ENCODE measurements at places on chromosomes 7 and 10.
A peak's percentile ranks its signal among the peaks of the same experiment; 100 is the strongest.

DNA sequence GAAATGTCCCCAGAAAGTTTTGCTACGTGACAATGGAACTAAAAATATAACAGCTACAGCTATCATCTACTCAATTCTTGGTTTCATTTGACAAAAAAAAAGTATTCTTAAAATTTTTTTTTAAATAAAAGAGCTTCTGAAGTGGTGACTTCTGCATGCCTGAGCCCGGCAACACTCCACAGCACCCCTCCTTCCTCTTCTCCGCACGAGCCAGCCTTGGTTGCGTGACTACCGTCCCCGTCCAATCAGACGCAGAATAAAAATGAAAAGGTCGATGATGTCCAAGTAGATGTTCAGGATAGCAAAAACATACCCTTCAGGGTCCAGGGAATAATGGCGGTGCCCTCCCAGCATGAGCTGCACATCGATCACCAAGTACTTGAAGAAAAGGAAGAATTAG lies 34.5 kb upstream of the GATAD1 start:
- no peak for DNase-seq
- no peak overlapping the region for H3K4me3 ChIP-seq
- H3K4me1 ChIP-seq: no peaks in the 10 kb centered on the region
- H3K27ac ChIP-seq: no peak overlapping the region

GRCh38 chr10:125120053-125120710 lies 40.2 kb downstream of the CTBP2 start:
- H3K4me3 ChIP-seq: no peak overlapping the region
- H3K4me1 ChIP-seq: no peaks in the 10 kb centered on the region
- no peak overlapping the region for H3K27ac ChIP-seq

DNA sequence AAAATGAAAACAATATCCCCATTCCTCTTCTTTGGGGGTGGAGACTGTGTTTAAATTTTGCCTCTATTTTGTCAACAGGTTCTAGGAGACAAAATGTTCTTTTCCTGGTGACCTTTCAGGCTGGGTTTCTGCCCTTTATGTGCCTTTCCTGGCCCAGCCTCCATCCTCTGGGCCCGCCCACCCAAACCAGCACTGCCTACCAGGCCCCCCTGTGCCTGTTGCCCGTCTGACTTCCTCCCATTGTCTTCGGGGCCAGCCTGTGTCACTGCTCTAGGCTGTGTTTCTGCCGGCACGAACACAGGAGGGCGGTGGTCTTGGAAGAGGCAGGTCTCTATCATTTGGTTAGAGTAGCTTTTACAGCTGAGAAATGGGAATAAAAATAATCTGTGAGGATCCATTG lies 13.9 kb downstream of the TSPAN14 start:
- peak; percentile 90 for DNase-seq
- H3K4me1 ChIP-seq: peaks cover 95% of the 10 kb centered on the region
- H3K27me3 ChIP-seq: no peaks in the 10 kb centered on the region
- peak overlapping the region; percentile 79 for H3K27ac ChIP-seq

DNA sequence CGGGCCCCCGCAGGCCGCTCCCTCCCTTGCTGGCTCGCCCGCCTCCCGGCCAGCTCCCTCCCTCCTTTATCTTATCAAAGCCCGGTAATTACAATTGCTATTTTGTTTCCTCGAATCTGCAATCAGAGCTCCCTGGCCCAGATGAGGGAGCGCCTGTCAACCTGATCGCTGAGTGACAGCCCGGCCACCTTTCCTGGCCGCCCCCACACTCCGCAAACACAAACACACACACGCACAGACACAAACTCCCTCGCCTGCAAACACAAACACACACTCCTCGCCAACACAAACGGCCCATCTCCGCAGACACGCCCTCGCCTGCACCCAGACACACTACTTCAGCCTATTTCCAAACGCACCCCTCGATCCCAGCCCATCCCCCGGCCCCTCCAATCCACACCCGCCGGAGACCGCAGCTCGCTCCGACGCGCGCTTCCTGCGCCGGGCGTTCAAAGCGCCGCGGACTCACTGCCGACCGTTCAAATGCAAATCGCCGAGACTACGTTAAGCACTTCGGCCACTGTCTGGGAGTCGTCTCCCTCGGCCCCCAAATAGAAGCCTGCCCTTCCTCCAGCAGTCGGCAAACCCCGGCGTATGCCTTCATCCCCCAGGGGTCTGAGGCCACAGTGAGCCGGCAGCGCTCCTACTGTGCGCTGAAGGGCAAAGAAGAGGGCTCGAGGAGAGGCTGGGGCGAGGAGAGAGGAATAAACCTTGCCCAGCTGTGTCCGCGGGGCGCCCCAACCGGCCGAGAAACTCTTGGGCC lies 3.0 kb upstream of the FGF8 start:
- H3K36me3 ChIP-seq: no peaks in the 10 kb centered on the region
- peak; percentile 43 for DNase-seq
- H3K4me3 ChIP-seq: no peak overlapping the region
- no peak overlapping the region for H3K27ac ChIP-seq
- peaks cover 40% of the 10 kb centered on the region for H3K27me3 ChIP-seq

GRCh38 chr7:106050746-106051117 lies 61.4 kb downstream of the SYPL1 start:
- no peaks in the 10 kb centered on the region for H3K4me1 ChIP-seq
- no peak overlapping the region for H3K27ac ChIP-seq
- peaks cover 21% of the 10 kb centered on the region for H3K27me3 ChIP-seq
- H3K36me3 ChIP-seq: no peaks in the 10 kb centered on the region

GRCh38 chr7:102230593-102230992 lies 56.1 kb upstream of the SH2B2 start:
- no peak overlapping the region for H3K27ac ChIP-seq
- H3K4me1 ChIP-seq: no peaks in the 10 kb centered on the region
- H3K36me3 ChIP-seq: peaks cover 6% of the 10 kb centered on the region

- no peaks in the 10 kb centered on the region for H3K4me1 ChIP-seq
- H3K27ac ChIP-seq: no peak overlapping the region
- DNase-seq: no peak
- no peak overlapping the region for H3K4me3 ChIP-seq
- H3K36me3 ChIP-seq: no peaks in the 10 kb centered on the region
These were observed 152.6 kb downstream of the XPNPEP1 start for GRCh38 chr10:109770663-109771062.

DNA sequence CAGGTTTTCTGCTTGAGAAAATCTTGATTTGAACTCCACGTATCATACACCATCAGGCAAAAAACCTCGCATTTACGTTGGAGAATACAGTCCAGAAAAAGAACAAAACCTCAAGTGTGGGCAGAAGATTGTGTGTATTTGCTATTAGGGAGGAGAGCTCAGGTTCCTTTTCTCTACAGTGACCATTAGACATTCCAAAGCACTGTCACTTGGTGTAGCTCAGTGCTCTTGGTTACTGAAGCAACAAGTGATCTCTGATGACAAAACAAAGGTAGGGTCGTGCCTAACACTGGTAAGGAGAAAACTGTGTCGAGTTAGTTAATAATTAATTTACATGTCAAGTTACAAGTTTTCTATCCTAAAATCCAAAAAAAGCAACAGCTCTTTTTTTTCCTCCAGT lies 72.6 kb downstream of the C1GALT1 start:
- H3K4me3 ChIP-seq: no peak overlapping the region
- H3K27me3 ChIP-seq: no peaks in the 10 kb centered on the region
- H3K27ac ChIP-seq: no peak overlapping the region
- no peaks in the 10 kb centered on the region for H3K4me1 ChIP-seq
- no peak for DNase-seq
- H3K36me3 ChIP-seq: no peaks in the 10 kb centered on the region

- H3K4me1 ChIP-seq: no peaks in the 10 kb centered on the region
- H3K27ac ChIP-seq: no peak overlapping the region
- no peak for DNase-seq
- no peaks in the 10 kb centered on the region for H3K27me3 ChIP-seq
- no peak overlapping the region for H3K4me3 ChIP-seq
These were observed 149.0 kb upstream of the STEAP4 start for GRCh38 chr7:88455696-88456095.

DNA sequence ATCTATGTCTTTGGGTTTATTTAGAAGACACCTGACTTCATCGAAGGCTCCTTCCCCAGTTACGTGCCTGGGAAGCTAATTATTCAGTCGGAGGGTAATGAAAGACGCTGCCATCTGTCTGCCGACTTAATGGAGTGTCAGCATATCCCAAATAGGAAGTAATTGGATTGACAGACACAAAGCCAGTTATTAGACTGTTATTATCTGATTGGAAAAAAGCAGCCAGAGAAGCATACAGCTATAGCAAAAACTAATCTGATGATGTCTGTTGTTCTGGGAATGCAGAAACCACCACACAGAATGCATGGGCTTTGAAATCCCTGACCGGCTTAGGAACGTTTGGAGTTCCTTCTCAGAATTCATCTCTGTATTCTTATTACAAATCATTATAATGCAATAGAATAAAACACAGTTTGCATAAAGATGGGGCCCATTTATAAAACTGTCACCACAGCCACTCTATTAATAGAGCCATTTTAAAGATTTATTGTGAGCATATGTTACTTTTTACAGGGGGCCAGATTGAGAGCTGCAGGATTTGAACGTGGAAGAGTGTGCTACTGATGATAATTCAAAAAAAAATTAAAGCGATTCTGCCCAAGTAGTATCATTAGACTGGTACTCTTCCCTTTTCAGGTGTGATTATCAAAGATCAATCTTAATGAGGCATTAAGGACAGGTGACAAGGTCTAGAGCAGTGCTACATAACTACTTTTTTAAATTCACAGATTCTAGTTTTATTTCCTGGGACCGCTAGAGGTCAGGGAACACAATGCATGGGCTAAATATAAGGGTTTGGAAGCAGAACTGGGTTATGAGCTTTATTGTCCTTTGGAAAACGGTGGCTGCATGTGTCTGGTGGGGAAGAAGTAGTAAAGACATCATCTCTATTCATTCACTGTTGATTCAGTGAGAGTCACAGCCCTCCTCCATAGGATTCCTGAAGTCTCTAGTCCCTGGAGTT lies 330.1 kb upstream of the LRGUK start:
- no peak for DNase-seq
- H3K27ac ChIP-seq: no peak overlapping the region
- H3K4me1 ChIP-seq: no peaks in the 10 kb centered on the region
- no peaks in the 10 kb centered on the region for H3K36me3 ChIP-seq

DNA sequence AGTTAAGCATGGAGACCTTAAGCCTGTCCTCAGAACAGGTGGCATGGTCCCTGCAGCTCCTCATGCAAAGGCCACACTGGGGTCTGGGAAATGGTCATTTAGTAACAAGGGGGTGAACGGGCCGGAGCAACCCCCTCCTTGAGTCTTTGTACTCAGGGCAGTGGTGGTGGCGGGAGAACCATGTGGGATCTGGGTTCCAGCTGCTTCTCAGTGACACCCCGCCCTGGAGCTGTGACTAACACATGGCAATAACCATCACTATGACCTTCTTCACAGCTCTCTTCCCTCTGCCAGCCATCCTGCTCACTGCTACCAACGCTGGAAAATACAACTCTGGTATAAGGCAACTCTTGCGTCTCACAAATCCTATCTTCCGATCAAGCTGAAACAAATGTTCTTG lies 203.4 kb upstream of the FRMD4A start:
- H3K36me3 ChIP-seq: peaks cover 22% of the 10 kb centered on the region
- H3K27ac ChIP-seq: no peak overlapping the region
- no peak for DNase-seq

DNA sequence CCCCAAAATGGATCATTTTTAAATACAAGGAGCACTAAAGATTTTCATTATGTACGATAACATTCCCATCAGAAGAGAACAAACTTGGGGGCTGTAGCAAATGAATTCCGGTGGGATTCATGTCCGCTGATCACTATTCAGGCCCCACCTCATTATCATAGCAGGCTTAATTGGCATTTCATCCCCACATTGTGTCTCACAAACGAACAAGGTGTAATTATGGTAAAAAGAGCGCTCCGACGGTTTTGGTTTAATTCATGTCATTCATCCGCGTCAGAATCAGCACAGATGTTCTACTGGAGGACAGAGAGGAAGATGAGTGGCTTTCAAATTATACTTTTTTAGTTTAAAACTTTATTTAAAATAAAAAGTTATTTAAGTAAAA lies 124.7 kb downstream of the MAD1L1 start:
- no peaks in the 10 kb centered on the region for H3K27me3 ChIP-seq
- no peak overlapping the region for H3K4me3 ChIP-seq
- no peak overlapping the region for H3K27ac ChIP-seq
- no peak for DNase-seq
- peaks cover 43% of the 10 kb centered on the region for H3K4me1 ChIP-seq

DNA sequence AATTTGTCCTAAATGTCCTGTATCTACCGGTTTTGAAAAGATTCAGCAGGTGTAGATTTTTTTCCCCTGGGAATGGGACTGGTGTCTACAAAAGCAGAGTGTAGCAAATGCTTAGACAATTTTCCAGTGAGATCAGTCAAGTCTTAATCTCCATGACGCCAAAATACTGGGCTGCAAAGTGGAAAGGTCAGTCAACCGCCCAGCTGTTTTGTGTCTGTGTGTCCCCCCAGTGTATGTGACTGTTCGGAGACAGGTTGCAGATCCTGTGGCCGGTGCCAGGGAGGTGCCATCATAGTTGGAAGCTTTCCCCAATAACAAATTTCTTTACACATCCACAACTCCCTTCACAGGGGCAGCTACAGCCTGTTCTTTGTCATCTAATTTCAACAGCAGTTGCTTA lies 263.8 kb downstream of the ARHGAP12 start:
- H3K27ac ChIP-seq: no peak overlapping the region
- H3K27me3 ChIP-seq: no peaks in the 10 kb centered on the region
- no peak overlapping the region for H3K4me3 ChIP-seq
- H3K4me1 ChIP-seq: no peaks in the 10 kb centered on the region
- DNase-seq: no peak

- H3K36me3 ChIP-seq: no peaks in the 10 kb centered on the region
- H3K27ac ChIP-seq: no peak overlapping the region
- no peaks in the 10 kb centered on the region for H3K4me1 ChIP-seq
- no peak for DNase-seq
- no peak overlapping the region for H3K4me3 ChIP-seq
These were observed 650.2 kb downstream of the INHBA start for GRCh38 chr7:41052736-41053135.

DNA sequence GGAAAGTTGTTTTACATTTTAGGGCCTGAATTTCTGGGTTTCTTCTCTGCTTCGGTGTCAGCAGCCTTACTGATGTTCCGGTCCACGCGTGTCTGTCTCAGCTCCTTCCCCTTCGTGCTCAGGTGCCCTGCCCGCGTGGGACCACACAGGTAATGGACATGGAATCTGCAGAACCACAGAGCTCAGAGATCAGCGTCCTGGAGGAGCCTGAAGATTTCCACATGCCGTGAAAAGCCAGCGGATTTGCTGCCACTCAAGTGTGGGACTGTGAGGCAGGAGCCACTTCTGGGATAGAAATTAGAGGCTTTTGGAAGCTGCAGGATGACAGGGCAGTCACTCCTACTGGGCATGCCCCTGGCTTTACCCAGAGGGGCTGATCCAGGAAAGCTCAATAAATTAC lies 666.1 kb upstream of the FOXK1 start:
- DNase-seq: no peak
- no peaks in the 10 kb centered on the region for H3K27me3 ChIP-seq
- H3K4me1 ChIP-seq: peaks cover 13% of the 10 kb centered on the region
- H3K36me3 ChIP-seq: no peaks in the 10 kb centered on the region

DNA sequence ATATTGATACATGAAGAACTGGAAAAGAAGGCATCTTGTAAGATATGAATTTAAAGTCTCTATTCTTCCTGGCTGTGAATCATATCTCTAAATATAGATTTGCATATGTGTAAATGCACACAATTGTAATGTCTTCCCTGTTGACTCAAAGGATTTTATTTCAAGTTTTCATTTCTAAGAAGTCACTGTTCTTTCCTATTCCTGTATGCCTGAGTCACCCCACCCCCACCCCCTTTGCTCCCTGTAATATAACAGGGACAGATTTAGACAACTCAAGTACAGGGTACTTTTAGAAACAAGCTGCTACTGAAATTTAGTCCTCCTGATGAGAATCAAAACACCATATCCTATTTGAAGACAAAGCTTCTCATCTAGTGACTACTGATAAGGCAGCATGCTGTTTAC lies 43.0 kb upstream of the HECTD2 start:
- peaks cover 9% of the 10 kb centered on the region for H3K4me1 ChIP-seq
- no peak overlapping the region for H3K4me3 ChIP-seq
- no peaks in the 10 kb centered on the region for H3K36me3 ChIP-seq
- H3K27ac ChIP-seq: no peak overlapping the region
